ENCODE measurements at places on chromosomes 16 and 17. TPM values are rescaled to one million over a fixed set of nuclear protein-coding genes. Genes with fewer than 3 reads are reported as not detected.

The CDK3 gene
- total RNA-seq, result 36.5 TPM

The CCL2 gene
- total RNA-seq, result 62.4 TPM

The FBXW10 gene
- 0.16 TPM for total RNA-seq

The HOXB6 gene
- 56.4 TPM for total RNA-seq

The CRYM gene
- total RNA-seq, result 4.1 TPM

The NR1D1 gene
- total RNA-seq, result 2.6 TPM

The PRR14 gene
- total RNA-seq, result 39.1 TPM

The SPATA32 gene
- total RNA-seq, result not detected

The HAP1 gene
- 0.45 TPM for total RNA-seq

DNA sequence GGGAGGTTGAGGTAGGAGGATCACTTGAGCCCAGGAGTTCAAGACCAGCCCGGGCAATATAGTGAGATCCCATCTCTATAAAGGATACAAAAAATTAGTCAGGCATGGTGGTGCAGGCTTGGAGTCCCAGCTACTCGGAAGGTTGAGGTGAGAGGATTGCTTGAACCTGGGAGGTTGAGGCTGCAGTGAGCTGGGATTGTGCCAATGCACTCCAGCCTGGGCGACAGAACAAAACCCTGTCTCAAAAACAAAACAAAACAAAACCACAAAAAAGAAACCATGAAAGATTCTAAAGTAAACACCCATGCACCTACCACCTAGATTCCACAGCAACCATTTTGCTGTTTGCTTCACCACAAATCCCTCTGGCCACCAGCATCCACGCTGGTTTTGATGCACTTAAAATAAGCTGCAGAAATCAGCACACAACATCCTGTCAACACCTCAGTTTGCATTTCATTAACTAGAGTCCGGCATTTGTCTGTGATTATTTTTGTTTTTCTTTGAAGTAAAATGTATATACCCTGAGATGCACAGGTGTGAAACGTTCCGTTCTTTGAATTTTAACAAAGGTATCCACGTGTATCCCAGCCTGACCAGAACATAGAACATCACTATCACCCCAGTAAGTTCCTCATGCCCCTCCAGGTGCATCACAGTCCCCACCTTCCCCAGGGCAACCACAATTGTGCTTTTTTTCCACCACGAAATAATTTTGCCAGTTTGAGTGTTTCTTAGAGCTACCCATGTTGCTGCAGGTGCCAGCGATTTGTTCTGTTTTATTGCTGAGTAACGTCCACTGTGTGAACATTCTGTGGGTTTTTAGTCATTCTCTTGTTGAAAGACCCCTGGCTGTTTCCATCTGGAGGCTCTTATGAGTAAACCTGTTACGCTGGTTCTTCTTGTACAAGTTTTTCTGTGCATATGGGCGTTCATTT, 191.5 kb downstream of the SEC14L1 start:
- no peak overlapping the region for H3K4me3 ChIP-seq
- no peak for DNase-seq
- H3K27me3 ChIP-seq, result no peaks in the 10 kb centered on the region

GRCh38 chr17:15966183-15966878, 21.4 kb downstream of the ADORA2B start:
- peaks cover 28% of the 10 kb centered on the region for H3K4me1 ChIP-seq
- no peak for DNase-seq
- no peaks in the 10 kb centered on the region for H3K27me3 ChIP-seq

DNA sequence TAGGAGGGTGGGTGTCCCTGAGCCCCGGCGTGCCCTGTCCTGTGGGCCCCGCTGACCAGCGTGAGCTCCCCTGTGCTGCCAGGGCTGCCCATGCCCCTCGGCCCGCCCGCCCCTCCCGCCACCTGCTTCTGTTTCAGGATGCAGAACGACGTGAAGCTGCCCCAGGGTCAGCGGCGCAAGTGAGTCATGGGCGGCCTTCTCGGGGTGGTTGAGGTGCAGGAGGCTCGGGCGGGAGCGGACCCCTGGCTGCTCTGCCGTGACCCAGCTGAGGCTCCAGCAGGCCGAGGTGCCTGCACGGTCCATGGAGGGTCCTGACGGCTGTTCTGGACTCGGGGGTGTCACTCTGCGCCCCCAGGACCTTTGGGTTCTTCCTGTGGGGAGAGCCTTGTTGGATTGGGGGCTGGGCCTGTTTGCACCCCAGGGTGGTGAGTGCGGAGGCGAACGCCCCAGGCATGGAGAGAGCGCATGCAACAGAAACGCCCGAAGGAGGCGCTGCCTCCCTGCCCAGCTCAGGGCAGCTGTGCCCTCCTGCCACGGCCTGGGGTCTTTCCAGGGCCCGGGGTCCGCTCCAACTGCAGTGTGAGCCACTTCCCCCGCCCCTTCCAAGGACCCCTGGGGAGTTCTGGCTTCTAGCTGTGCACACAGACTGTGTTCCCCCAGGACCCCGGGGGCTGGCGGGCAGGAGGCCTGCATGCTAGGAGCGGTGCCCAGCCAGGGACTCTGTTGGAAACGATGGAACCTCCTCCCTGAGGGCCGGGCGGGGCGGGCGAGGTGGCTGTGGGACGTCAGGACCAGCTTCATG, 4.0 kb downstream of the SLC25A10 start:
- H3K27me3 ChIP-seq, result peaks cover 3% of the 10 kb centered on the region
- H3K4me1 ChIP-seq, result peaks cover 10% of the 10 kb centered on the region
- no peak overlapping the region for H3K4me3 ChIP-seq
- DNase-seq, result no peak
- no peak overlapping the region for H3K27ac ChIP-seq

DNA sequence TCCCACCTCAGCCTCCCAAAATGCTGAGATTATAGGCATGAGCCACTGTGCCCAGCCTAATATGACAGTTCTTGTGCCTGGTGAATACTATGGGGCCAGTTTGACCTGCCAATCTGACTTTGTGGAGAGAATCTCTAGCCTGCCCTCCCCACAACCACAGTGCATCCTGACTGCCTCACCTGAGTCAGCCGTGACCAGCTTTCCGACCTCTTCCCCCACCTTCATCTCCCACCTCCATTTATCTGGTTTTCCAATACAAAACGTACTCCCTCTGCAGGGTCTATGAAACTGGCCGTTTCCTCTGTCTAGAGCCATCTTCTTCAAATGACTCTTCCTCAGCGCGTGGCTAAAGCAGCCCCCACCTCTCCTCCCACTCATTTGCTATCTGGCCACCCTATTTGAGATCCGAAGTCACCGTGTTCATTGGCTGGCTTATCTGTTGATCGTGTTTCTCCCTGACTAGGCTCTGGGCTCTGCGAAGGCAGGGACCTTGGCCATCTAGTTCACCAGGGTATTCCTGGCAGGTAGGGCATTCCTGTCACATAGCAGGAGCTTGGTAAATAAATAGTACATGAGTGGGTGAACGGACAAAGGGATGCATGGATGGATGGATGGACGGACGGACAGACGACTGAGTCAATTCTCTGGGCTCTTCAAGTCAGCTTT, 22.3 kb upstream of the PLLP start:
- peaks cover 2% of the 10 kb centered on the region for H3K27me3 ChIP-seq
- H3K36me3 ChIP-seq, result no peaks in the 10 kb centered on the region
- DNase-seq, result no peak
- no peak overlapping the region for H3K27ac ChIP-seq
- H3K4me1 ChIP-seq, result no peaks in the 10 kb centered on the region

- peaks cover 3% of the 10 kb centered on the region for H3K4me1 ChIP-seq
- no peaks in the 10 kb centered on the region for H3K36me3 ChIP-seq
- peaks cover 29% of the 10 kb centered on the region for H3K27me3 ChIP-seq
- no peak within 1 kb of the TSS for H3K27ac ChIP-seq
- peak; percentile 72 for DNase-seq
These were observed at the start of gene CES3 for GRCh38 chr16:66961065-66961744. Gene CES3 (plus strand): TSS chr16:66961266. CDS start chr16:66961308, 42 bp downstream.

GRCh38 chr17:28194382-28194781, 124.6 kb upstream of the TMEM97 start:
- no peak for DNase-seq
- H3K27ac ChIP-seq, result no peak overlapping the region
- H3K4me1 ChIP-seq, result peaks cover 9% of the 10 kb centered on the region
- no peaks in the 10 kb centered on the region for H3K27me3 ChIP-seq
- H3K4me3 ChIP-seq, result no peak overlapping the region

- H3K36me3 ChIP-seq, result peaks cover 6% of the 10 kb centered on the region
- no peaks in the 10 kb centered on the region for H3K27me3 ChIP-seq
- no peak for DNase-seq
- H3K4me1 ChIP-seq, result peaks cover 29% of the 10 kb centered on the region
These were observed 536 bp downstream of the SLC38A10 start for GRCh38 chr17:81294512-81295030.

DNA sequence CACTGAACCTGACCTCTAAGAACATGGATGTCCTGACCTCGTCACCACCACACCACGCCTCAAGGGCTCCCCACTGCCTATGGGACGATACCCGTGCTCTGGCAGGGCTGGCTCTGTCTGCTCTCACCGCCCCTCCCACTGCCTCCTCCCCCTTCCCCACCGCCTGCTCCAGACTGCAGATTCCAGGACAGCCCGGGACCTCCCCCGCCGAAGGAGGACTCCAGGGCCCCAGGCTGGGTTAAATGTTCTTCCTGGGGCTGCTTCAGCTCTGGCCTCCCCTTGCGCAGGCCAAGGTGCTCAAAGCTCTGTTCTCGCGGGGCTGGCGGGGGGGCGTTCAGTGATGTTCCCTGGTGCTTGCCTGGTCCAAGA, 3.1 kb downstream of the NPW start:
- DNase-seq, result peak; percentile 63
- H3K27me3 ChIP-seq, result peaks cover 45% of the 10 kb centered on the region
- H3K27ac ChIP-seq, result peak overlapping the region; percentile 74
- H3K36me3 ChIP-seq, result no peaks in the 10 kb centered on the region
- peak overlapping the region; percentile 67 for H3K4me3 ChIP-seq
- peaks cover 23% of the 10 kb centered on the region for H3K4me1 ChIP-seq

GRCh38 chr16:50457423-50457822, 88.6 kb upstream of the BRD7 start:
- H3K27ac ChIP-seq, result no peak overlapping the region
- peaks cover 12% of the 10 kb centered on the region for H3K27me3 ChIP-seq
- H3K36me3 ChIP-seq, result no peaks in the 10 kb centered on the region
- DNase-seq, result no peak
- no peak overlapping the region for H3K4me3 ChIP-seq
- H3K4me1 ChIP-seq, result peaks cover 14% of the 10 kb centered on the region

GRCh38 chr16:62869837-62870236, 833.6 kb upstream of the CDH8 start:
- no peak overlapping the region for H3K27ac ChIP-seq
- H3K4me1 ChIP-seq, result no peaks in the 10 kb centered on the region
- DNase-seq, result no peak
- no peak overlapping the region for H3K4me3 ChIP-seq
- H3K36me3 ChIP-seq, result no peaks in the 10 kb centered on the region

DNA sequence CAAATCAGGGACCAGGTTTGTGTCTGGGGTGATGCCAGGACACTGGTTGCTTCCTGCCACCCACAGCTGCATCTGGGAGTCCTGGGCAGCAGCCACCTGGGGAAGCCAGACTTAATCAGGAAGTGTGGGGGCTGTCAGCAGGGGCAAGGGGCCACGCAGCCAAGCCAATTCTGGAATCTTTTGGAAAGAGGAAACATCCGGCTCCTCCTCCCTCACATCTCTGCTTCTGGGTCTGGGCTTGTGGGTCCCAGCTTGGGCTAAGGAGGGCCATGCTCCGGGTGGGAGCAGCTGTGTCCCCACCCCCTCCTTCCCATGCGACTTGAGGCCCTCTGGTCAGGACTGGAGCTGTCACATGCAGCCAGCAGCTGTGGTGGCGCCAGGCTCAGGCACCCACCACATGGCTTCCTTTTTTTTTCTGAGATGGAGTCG, 37.0 kb upstream of the CCDC182 start:
- no peak for DNase-seq
- H3K36me3 ChIP-seq, result no peaks in the 10 kb centered on the region

GRCh38 chr17:68512247-68512959, at the start of gene PRKAR1A:
Gene PRKAR1A (plus strand): TSS chr17:68512430. CDS start chr17:68515400, 2,970 bp downstream.
- H3K4me3 ChIP-seq, result peak within 1 kb of the TSS; percentile 92
- no peaks in the 10 kb centered on the region for H3K27me3 ChIP-seq
- H3K36me3 ChIP-seq, result peaks cover 12% of the 10 kb centered on the region
- peak within 1 kb of the TSS; percentile 99 for H3K27ac ChIP-seq

DNA sequence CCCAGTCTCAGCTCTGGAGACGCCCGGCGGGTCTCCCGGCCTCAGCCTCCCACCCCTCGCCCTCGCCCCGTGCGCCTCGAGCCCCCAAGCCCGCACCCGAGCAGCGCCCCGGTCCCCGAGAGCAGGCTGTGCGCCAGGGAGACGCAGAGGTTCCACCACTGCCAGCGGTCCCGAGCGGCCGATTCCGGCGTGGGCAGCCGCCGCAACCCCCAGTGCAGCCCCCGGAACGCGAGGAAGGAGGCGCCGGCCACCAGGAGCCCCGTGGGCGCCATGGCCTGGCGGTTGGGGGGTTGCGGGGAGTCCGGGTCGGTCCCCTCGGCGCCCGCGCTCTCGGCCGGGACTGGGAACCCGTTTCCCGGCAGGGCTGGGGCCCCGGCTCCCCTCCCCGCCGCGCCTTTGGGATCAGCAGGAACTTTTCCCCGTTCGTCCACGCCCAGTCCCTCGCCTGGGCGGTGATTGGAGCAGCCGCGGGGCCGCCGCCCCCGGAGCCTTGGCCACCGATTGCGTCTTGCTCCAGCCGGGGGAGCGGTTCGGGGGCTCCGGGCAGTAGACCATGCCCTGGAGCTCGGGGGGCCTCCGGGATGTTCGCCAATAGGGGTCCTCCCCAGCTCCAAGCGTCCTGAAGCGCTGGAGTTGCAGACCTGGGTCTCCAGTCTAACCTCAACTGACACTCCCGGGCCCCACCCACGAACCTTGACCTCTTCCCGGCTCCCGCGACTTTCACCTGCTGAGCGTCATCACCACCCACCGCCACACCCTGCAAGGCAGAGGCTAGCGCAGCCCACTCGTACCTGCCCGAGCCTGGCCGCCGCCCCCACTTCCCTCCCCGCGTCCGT, at the start of gene TLCD2:
Gene TLCD2, minus strand, starts transcription at position 407 of the 836 bp plus-strand sequence. Its CDS starts 135 bp downstream, at position 272.
- H3K36me3 ChIP-seq, result peaks cover 6% of the 10 kb centered on the region
- H3K27me3 ChIP-seq, result no peaks in the 10 kb centered on the region
- H3K27ac ChIP-seq, result peak within 1 kb of the TSS; percentile 89

DNA sequence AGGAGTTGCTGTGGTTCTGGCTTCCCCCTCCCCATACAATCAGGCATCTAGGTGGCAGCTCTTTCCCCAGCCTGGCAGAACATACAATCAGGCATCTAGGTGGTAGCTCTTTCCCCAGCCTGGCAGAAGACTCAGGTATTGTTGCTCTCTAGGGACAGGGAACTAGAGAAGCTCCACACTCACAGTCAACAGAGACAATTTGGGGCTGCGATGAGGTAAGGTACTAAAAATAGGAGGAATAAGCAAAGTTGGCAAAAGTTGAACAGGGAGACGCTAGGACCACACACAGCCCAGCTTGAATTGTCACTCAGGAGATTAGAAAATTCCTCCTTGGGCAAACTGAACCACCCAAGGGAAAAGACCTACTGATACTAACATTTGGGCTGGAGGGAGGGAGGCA, 315.5 kb upstream of the CDH5 start:
- peaks cover 4% of the 10 kb centered on the region for H3K27me3 ChIP-seq
- no peak overlapping the region for H3K4me3 ChIP-seq
- no peaks in the 10 kb centered on the region for H3K36me3 ChIP-seq
- H3K27ac ChIP-seq, result no peak overlapping the region
- DNase-seq, result no peak

DNA sequence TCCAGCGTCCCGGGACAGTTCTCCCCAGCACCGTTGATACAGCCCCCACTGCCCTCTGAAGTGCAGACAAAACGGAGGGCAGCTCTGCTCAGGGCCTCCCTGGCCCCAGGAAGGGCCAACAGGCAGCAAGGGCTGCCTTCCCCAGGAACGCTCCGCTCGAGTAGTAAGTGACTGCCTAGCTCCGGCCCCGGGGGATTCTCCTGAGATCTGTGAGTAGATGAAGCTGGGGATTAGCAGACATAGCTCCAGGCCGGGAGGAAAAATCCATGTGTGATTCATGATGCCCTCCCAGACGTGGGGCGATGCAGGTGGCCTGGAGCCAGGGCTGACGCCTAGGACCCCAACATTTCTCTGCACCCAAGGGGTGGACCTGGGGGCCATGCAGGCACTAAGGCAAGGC, 85.3 kb downstream of the ENGASE start:
- peaks cover 64% of the 10 kb centered on the region for H3K27me3 ChIP-seq
- no peak overlapping the region for H3K4me3 ChIP-seq
- no peaks in the 10 kb centered on the region for H3K4me1 ChIP-seq
- no peaks in the 10 kb centered on the region for H3K36me3 ChIP-seq

Data from mesothelial cell of epicardium (in vitro differentiated cells).